B cell (primary cell): ENCODE measurements at places on chromosomes 12 and 14. TPM values are rescaled to one million over a fixed set of nuclear protein-coding genes. Genes with fewer than 3 reads are reported as not detected.

- no peak for DNase-seq
- no peaks in the 10 kb centered on the region for H3K4me1 ChIP-seq
- no peaks in the 10 kb centered on the region for H3K36me3 ChIP-seq
- H3K4me3 ChIP-seq = no peak overlapping the region
- no peaks in the 10 kb centered on the region for H3K27me3 ChIP-seq
Measured at GRCh38 chr14:85247071-85247470, 282.9 kb upstream of the FLRT2 start.

GRCh38 chr14:102893452-102893851 lies 29.0 kb upstream of the AMN start:
- H3K27ac ChIP-seq = no peak overlapping the region
- H3K4me1 ChIP-seq = peaks cover 12% of the 10 kb centered on the region
- H3K36me3 ChIP-seq = peaks cover 2% of the 10 kb centered on the region
- no peak overlapping the region for H3K4me3 ChIP-seq
- DNase-seq = no peak

DNA sequence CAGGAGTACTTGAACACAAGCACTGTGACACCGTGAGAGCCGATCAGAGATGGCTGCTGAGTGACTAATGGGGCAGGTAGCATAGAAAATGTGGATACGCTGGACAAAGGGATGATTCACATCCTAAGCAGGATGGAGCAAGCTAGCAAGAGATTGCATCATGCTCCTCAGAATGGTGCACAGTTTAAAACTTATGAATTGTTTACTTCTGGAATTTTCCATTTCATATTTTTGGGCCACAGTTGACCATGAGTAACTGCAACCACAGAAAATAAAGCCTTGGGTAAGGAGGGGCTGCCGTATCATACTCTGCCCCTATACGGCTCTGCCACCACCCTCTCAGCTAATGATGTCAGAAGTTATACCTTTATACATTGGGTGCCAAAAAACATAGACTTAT lies 23.3 kb upstream of the MARK3 start:
- H3K27ac ChIP-seq = no peak overlapping the region
- no peaks in the 10 kb centered on the region for H3K36me3 ChIP-seq
- H3K4me1 ChIP-seq = no peaks in the 10 kb centered on the region
- H3K27me3 ChIP-seq = peaks cover 11% of the 10 kb centered on the region
- H3K4me3 ChIP-seq = no peak overlapping the region
- no peak for DNase-seq

DNA sequence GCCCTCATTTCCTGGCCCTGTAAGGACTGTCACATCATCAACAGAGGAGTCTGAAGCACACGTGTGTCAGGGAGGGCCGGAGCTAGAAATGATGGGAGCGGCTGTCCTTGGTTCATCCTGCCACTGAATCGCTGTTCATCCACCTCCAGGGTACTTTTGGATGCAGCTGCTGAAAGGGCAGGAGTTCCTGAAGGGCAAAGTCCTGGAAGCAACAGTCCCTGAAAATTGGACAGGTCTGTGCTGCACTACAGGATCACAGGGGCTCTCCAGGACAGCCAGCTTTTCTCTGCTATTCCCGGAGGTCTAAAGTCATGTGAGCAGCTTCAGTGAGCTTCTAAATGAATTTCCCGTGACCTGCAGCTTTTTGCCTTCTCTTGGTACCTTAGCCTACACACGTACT lies 17.7 kb downstream of the POU6F1 start:
- DNase-seq = no peak
- H3K4me1 ChIP-seq = no peaks in the 10 kb centered on the region
- no peaks in the 10 kb centered on the region for H3K27me3 ChIP-seq
- H3K4me3 ChIP-seq = no peak overlapping the region
- H3K36me3 ChIP-seq = peaks cover 6% of the 10 kb centered on the region

- no peaks in the 10 kb centered on the region for H3K27me3 ChIP-seq
- H3K4me1 ChIP-seq = peaks cover 19% of the 10 kb centered on the region
- no peaks in the 10 kb centered on the region for H3K36me3 ChIP-seq
- no peak overlapping the region for H3K4me3 ChIP-seq
Measured at GRCh38 chr12:132954471-132955048, 1.5 kb downstream of the ZNF605 start.

- no peaks in the 10 kb centered on the region for H3K36me3 ChIP-seq
- H3K4me3 ChIP-seq = no peak overlapping the region
- H3K4me1 ChIP-seq = no peaks in the 10 kb centered on the region
- H3K27ac ChIP-seq = no peak overlapping the region
Measured at GRCh38 chr14:42869681-42870080, 1263.0 kb downstream of the LRFN5 start.

GRCh38 chr14:47365233-47365632 lies 310.2 kb downstream of the MDGA2 start:
- no peak for DNase-seq
- no peaks in the 10 kb centered on the region for H3K4me1 ChIP-seq
- no peaks in the 10 kb centered on the region for H3K36me3 ChIP-seq
- H3K27ac ChIP-seq = no peak overlapping the region
- H3K27me3 ChIP-seq = no peaks in the 10 kb centered on the region
- no peak overlapping the region for H3K4me3 ChIP-seq

DNA sequence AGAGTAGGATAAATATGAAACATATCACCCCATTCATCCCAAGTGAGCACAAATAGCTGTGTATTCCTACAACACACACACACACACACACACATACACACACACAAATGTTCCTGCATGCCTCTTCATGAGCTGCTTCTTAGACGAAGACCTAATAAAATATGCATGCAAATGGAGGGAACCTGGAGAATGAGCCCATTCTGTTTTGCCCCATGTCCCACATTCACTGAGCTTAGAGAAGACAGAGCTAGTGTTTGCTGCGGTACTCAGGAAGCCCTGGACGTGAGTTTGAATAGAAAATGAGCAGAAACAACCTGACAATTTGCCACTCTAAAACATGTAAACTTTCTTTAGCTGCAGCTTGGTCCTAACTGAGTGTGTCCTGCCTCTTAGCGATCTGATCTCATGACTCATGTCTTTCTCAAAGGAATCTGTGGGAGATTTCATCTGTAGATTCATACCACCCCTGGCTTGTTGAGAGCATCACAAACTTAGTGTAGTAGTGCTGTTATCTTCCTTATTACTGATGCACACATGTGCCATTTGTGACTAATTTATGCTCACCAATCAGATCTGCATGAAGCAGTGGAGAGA lies 86.8 kb downstream of the ITPR2 start:
- H3K36me3 ChIP-seq = no peaks in the 10 kb centered on the region
- no peaks in the 10 kb centered on the region for H3K27me3 ChIP-seq
- DNase-seq = no peak
- H3K27ac ChIP-seq = no peak overlapping the region

DNA sequence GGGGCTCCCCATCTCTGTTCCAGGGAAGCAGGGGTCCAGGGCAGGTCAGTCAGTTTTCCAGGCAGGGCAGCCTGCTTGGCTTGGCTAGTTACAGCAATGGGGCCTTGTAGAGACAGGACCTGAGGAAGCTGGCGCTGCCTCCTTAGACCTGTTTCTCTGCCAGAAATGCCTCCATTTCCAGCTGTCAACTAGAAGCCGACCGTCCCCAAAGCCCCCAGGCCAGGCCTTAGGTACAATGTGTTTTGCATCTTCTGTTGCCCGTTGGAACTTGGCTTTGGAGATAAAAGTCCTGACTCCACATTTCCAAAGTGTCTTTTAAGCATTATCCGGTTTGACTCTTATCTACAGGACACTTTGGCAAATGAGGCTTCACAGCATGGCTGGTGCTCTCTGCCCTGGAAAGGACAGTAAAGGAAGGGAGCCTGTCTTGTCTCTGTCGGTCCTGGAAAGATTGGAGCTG lies 42.6 kb downstream of the KRT80 start:
- peaks cover 10% of the 10 kb centered on the region for H3K4me1 ChIP-seq
- no peak overlapping the region for H3K27ac ChIP-seq
- no peak overlapping the region for H3K4me3 ChIP-seq
- H3K36me3 ChIP-seq = no peaks in the 10 kb centered on the region
- peaks cover 14% of the 10 kb centered on the region for H3K27me3 ChIP-seq
- DNase-seq = no peak

GRCh38 chr12:78118036-78118435 lies 287.3 kb downstream of the NAV3 start:
- no peaks in the 10 kb centered on the region for H3K27me3 ChIP-seq
- H3K36me3 ChIP-seq = no peaks in the 10 kb centered on the region
- DNase-seq = no peak
- H3K27ac ChIP-seq = no peak overlapping the region

DNA sequence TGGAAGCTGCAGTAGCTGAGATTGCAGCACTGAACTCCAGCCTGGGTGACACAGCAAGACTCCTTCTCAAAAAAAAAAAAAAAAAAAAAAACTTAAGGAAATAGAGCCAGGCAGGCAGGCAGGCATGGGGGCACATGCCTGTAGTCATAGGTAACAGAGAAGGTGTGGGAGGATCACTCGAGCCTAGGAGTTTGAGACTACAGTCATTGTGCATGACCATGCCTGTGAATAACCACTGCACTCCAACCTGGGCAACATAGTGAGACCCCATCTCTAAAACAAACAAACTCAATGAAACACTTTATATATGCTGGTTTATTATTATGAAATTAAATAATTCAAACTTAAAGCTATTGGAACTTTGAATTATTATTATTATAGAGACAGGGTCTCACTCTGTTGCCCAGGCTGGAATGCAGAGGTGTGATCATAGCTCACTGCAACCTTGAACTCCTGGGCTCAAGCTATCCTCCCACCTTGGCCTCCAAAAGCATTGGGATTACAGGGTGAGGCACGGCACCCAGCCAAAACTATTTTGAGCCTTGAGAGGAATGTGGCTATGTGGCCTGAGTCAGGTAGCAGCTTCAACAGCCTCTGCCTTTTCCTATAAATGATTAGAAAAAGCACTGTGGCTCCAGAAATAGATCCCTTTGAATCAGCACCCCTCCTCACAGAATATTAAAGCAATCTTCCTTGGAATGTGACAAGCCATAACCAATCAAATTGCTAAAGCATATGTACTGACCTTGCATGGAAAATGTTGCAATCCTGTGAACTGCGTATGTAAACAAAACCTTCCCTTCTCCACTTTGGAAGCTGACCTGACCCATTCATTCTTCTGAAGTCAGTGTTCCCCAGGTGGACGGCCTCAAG lies 34.7 kb upstream of the YY1 start:
- H3K36me3 ChIP-seq = no peaks in the 10 kb centered on the region
- H3K4me3 ChIP-seq = no peak overlapping the region
- H3K27me3 ChIP-seq = no peaks in the 10 kb centered on the region
- DNase-seq = no peak

GRCh38 chr12:101909646-101910045 lies 32.3 kb downstream of the DRAM1 start:
- no peaks in the 10 kb centered on the region for H3K27me3 ChIP-seq
- H3K4me1 ChIP-seq = peaks cover 9% of the 10 kb centered on the region
- H3K4me3 ChIP-seq = no peak overlapping the region
- no peaks in the 10 kb centered on the region for H3K36me3 ChIP-seq
- peak; percentile 19 for DNase-seq

The TAS2R46 gene
- total RNA-seq = 2.1 and 2.6 TPM in 2 replicates

The GYS2 gene
- 0.10 TPM in 1 of 2 replicates, not detected in the other for total RNA-seq
